Epithelial cell of proximal tubule (primary cell): ENCODE measurements at places on chromosomes 11 and 22. TPM values are rescaled to one million over a fixed set of nuclear protein-coding genes. Genes with fewer than 3 reads are reported as not detected.

- DNase-seq = no peak
These were observed 794 bp upstream of the FXYD6 start for GRCh38 chr11:117877120-117877784.

Gene DRG1
- total RNA-seq = 77.9 and 113 TPM in 2 replicates

GRCh38 chr22:25081409-25081824, 118.2 kb upstream of the CRYBB3 start:
- no peak for DNase-seq

DNA sequence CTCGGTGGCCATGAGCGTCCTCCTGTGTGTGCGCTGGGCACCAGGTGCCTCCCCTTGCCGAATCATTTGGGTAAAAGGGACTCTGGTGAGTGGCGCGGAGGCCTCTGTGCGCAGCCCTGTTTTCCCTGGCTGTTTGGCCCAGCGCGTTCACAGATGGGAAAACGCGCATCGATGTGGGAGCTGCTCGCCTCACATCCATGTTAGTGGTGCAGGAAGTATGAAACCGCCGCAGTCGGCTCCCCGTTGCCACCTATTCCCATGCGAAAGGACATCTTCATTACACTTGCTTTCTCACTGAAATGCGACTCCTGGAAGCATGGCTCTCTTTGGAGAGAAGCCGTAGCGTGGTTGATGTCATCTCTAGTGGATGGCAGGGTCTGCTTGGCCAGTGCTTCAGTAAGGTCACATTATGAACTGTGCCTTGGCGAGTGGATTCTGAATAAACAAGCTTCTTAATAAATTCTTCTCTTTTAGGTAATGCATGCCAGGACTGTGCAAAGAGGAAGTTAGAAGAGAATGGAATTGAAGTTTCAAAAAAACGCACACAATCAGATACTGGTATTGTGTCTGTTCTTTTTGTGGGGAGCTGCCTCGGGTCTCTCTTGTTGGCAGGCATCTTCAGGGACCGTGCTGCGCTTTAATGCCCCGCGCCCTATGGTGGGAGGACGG, 26.3 kb downstream of the FAM118A start:
- DNase-seq = no peak

GRCh38 chr11:39968071-39968470, 1491.4 kb downstream of the LRRC4C start:
- DNase-seq = no peak

Gene CASP5
- not detected in 2 replicates for total RNA-seq

Gene NTM
- 5.3 and 17.0 TPM in 2 replicates for total RNA-seq

GRCh38 chr11:63603180-63603518, 11.1 kb downstream of the PLAAT3 start:
- no peak for DNase-seq

DNA sequence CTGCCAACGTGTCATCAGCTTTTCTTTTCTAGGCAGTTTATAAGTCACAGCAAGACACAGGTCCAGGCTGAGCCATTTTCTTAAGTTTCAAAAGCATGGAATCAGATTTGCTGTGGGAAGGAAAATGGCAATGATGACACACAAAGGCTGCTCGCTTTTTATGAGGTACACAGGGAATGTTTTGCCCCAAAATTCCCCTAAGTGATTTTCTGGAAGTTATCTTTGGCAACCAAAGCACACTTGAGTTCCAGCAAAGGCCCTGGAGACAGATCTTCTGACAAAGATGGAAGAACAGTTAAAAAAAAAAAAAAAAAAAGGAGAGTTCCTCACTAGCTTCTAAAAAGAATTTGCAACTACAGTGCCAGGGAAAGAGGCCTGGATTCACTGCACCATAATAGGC, 260.8 kb downstream of the LARGE1 start:
- no peak for DNase-seq

DNA sequence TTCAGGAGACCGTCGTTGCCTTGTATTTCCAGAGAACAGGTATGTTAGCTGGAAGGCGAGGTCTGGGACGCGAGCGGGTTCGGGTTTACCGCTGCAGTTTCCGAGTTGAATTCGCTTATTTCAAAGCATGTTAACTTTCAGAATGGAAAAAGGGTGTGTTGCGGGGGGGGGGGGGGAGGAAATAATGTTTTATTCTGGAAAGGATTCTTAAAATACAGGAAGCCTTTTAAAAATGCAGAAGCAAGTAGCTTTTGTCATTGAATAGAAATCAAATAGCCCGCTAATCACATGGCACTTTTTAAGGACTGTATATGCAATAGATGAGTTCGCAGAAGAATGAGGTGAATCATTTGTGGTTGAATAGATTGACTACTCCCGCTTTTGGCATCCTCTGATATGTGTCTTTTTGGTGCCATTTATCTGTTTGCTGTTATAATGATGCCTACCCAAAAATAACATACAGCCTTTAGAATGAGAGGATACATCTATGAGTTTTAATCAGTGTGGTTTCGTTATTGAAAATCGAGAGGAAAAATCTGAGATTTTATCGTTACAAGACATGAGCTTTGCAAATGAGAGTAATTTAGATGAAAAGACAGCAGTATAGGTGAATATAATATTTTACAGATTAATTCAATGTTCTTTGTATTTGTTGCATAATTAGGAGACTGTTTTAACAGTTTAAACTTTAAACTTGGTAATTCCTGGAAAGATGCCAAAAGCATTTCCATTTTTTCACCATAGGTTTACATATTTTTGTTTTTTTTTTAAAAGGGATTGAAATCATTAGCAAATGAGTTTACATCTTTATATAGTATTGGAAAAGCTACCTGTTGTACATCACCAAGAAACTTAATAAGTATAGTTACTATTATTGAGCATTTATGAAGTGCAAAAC, 1.7 kb downstream of the PDE3B start:
- DNase-seq = no peak

GRCh38 chr11:116513894-116514293, 258.9 kb downstream of the BUD13 start:
- DNase-seq = no peak

DNA sequence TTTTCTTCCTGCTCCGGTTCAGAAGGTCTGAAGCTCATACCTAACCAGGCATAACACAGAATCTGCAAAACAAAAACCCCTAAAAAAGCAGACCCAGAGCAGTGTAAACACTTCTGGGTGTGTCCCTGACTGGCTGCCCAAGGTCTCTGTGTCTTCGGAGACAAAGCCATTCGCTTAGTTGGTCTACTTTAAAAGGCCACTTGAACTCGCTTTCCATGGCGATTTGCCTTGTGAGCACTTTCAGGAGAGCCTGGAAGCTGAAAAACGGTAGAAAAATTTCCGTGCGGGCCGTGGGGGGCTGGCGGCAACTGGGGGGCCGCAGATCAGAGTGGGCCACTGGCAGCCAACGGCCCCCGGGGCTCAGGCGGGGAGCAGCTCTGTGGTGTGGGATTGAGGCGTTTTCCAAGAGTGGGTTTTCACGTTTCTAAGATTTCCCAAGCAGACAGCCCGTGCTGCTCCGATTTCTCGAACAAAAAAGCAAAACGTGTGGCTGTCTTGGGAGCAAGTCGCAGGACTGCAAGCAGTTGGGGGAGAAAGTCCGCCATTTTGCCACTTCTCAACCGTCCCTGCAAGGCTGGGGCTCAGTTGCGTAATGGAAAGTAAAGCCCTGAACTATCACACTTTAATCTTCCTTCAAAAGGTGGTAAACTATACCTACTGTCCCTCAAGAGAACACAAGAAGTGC, 661 bp upstream of the MALAT1 start:
- no peak for DNase-seq

GRCh38 chr22:26986884-26987283, 329.5 kb downstream of the MIAT start:
- DNase-seq = no peak

GRCh38 chr11:35363246-35363801, 56.0 kb downstream of the SLC1A2 start:
- no peak for DNase-seq

Gene TRIM22
- total RNA-seq = 8.2 and 18.9 TPM in 2 replicates

- no peak for DNase-seq
These were observed 39.1 kb downstream of the XRRA1 start for GRCh38 chr11:74909812-74910211.

Gene LBHD1
- total RNA-seq = 2.2 and 3.0 TPM in 2 replicates

DNA sequence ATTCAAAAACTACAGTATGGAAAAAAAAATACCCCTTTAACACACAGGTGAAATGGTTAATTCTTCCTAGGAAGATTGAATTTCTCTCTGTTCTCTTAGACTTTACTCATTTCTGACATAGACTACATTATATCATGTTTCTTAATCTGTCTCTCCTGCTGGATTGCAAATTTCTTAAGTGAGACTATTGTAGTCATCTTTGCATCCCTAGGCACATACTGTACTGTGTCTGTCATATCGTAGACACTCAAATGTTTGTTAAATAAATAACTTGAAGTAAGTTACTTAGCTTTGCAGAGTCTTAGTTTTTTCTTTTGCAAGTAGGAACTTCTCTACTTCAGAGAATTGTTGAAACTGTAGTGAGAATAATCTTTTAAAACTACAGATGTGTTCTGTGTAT, 58.7 kb downstream of the FAM83F start:
- DNase-seq = no peak

Gene MAPK8IP2
- 0.23 and 0.43 TPM in 2 replicates for total RNA-seq

Gene OR8U1
- not detected in 2 replicates for total RNA-seq

DNA sequence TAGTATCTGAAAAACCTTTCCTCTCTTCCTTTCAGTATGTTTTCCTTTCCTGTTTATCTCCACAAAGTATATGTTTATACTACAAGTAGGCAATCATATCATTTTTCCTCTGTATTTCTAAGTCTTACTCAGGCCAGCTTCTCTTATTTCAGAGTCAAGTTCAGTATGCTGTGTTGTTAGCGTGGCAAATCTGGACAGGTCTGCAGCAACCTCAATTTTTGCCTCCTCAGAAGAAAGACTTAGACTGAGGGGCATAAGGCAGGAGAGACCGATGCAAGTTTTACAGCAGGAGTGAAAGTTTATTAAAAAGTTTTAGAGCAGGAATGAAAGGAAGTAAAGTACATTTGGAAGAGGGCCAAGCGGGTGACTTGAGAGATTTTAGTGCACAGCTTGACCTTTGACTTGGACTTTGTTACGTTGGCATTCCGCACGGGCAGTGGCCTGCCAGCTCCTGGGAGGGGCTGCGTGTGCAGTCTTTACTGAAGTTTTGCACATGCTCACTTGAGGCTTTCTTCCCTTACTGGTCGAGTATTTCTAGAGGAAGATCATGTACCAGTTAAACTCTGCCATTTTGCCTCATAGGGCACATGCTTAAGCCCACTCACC, 343.2 kb downstream of the NTM start:
- no peak for DNase-seq

DNA sequence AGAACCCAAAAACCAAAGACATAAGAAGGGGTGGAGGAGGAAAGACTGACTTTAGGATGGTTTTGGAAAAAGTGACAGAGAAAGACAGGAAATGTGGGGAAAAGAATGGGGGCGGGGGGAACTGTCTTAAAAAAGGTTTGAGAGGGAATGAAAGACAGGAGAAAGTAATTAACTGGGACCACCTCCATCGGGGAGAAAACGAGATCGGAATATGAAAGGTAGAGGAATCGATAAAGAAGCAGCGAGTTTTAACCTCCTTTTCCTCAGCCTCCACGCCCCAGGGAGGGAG, 524 bp downstream of the MTMR2 start:
- DNase-seq = no peak

DNA sequence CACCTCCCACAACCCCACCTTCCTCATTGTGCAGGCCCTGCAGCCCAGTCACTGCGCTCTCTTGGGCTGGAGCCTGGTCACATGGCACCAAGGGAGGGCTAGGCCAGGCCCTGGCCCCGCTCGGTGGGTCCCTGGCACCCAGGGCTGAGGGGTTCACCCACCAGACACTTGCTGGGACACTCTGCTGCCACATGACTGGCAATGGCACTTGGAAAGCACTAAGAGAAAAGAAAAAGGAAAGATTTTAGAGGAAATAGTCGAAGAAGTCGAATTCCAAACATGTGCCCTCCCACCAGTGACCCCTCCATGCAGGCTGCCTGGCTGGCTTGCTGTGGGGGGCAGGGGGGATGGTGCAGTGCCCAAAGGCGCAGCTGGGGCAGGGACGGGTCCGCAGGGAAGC, 12.3 kb upstream of the TTLL8 start:
- no peak for DNase-seq

Gene CFAP300
- total RNA-seq = 0.72 and 10.0 TPM in 2 replicates

Gene OR51F1
- not detected in 2 replicates for total RNA-seq

Gene TRPC6
- 0.07 and 0.35 TPM in 2 replicates for total RNA-seq

- no peak for DNase-seq
These were observed 22.0 kb upstream of the WNT11 start for GRCh38 chr11:76228071-76228874.

GRCh38 chr11:120039039-120039438, 98.9 kb downstream of the TRIM29 start:
- no peak for DNase-seq

DNA sequence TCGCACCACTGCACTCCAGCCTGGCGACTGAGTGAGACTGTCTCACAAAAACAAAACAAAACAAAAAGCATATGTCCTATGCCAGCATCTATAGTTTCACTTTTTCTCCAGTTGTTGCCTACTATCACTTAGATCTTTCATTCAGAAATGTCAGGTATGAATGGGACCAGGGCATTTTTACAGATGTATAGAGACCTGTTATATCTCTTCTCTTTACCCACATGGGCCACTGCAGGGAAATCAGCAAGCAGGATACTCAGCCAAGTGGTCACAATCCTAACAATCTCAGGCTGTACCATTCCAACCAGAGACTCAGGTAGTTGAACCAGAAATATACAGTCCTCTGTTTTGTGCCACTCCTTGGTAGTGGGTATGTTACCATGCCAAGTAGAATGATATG, 16.0 kb upstream of the SREBF2 start:
- DNase-seq = no peak

- DNase-seq = no peak
These were observed 196.4 kb upstream of the PITPNB start for GRCh38 chr22:28115426-28115825.

DNA sequence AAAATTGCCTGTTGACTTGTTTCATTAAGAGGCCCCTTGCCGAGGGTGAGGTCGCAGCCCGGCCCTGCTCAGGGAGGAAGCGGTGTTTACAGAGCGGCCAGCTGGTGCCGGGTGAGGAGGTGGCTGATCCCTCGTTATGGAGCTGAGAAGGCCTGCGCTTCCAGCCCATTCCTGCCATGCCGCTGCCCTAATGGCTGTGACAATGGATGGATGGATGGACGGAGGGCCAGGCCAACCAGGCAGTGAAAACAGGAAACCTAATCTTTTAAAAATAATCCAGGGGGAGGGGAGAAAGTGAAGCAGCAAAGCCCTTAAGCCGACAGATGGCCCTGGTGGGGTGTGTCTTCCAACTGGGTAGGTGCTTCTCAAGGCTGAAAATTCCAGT, 38.5 kb downstream of the BCR start:
- DNase-seq = no peak

- DNase-seq = no peak
These were observed 27.5 kb upstream of the DGCR8 start for GRCh38 chr22:20052309-20053259.

Gene XKR3
- total RNA-seq = not detected in 2 replicates

- no peak for DNase-seq
These were observed 22.3 kb downstream of the FBLN1 start for GRCh38 chr22:45524966-45525365.

- DNase-seq = no peak
These were observed 209.7 kb downstream of the C11orf91 start for GRCh38 chr11:33490842-33491370.

Gene DBX1
- total RNA-seq = not detected in 2 replicates

- no peak for DNase-seq
These were observed 28.1 kb upstream of the MUC5AC start for GRCh38 chr11:1129611-1130160.

- DNase-seq = no peak
These were observed 93.4 kb downstream of the MUC15 start for GRCh38 chr11:26478710-26479109.
